ENCODE measurements at places on chromosomes 5 and 9.

DNA sequence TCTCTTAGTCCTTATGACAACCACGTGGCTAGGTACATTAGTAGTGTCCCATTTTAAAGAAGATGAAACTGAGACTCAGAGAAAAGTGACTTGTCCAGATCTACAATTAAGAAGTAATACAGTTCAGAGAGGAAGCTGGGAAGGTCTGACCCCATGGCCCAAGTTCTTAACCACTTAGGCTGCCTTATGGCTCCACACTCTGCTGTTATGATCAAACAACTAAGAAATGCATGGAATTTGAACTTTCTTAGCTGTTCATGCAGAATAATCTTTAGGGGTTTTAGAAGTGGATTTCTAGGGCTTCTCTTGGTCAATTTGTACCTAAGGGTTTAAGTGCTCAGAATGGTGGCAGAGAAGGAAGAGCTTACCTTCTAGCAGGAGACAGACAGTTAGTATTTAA, 128.0 kb upstream of the MSX2 start:
- DNase-seq = no peak

DNA sequence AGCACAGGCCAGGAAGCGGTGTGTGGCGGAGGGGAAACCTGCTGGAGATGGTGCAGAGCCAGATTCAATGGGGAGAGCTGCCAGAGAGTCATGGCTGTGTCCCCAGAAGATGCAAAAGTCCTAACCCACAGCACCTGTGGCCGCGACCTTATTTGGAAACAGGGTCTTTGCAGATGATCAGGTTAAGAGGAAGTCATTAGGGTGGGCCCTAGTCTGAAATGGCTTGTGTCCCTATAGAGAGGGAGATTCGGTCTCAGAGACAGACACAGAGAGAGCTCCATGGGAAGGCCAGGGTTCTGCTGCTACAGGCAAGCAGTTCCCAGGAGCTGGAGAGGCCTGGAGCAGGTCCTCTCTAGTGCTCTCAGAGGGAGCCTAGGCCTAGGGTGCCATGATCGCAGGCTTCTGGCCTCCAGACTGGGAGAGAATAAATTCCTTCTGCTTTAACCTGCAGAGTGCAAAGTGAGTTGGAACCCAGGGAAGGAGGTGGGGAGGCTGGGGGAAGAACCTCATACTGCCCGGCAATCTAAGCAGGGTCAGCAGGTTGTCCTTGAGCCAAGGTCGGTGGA, 1.9 kb upstream of the LPCAT1 start:
- no peak for DNase-seq

DNA sequence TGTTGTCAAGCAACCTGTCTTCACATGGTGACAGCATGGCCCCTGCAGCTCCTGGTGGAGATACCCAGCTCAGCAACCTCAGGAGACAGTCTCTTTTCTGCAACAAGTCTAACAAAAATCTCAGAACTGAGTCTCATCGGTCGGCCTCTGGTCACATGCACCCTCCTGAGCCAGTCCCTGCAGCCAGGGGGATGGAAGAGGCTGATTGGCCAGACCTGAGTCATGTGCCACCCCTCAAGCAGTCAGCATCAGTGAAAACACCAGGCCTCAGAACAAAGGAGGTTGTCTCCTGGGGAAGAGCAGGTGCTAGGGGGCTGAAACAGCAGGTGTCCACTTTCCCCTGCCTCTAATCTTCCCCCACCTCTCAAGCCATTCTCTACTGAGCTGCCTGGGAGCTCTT, 54.4 kb downstream of the SMIM23 start:
- DNase-seq = no peak

- DNase-seq = no peak
Measured at GRCh38 chr5:73796164-73797131, 170.5 kb downstream of the ARHGEF28 start.

DNA sequence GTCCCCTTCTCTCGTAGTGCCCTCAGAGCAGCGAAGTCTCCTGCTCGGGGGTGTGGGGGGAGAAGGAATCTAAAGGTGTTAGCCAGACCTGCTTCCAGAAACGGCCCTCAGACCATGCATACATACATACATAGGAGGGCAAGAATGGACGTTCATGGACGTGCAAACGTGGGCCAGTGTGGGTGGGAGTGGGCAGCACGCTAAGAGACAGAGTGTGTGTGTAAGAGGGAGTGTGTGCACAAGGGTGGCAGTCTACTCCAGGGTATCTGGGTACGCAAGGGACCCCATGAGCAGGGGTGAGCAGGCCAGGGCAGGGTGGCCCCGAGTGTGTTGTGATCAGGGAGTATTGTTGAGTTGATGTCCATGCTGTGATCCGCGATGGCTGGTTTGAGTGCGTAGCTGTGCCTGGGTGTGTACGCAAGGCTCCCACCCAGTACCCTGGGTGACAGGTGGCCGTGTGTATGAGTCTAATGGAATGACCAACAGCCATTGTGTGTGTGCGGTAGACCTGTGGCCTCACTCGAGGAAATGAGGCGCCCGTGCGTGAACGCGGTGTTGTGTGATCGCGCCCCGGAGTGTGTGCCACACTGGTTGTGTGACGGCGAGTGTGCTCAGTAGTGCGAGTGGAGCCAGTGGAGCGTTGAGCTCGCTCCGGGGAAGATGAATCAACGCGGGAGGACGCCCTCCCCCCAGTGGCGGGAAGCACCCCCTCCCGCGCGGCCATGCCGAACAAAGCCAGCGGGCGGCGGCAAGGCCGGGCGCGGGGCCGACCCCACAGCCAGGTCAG, 826 bp downstream of the GPRIN1 start:
- DNase-seq = no peak

GRCh38 chr9:110330484-110331105, 7.1 kb downstream of the TXNDC8 start:
- no peak for DNase-seq

All from activated CD4-positive, alpha-beta T cell treated with anti-CD3 and anti-CD28 coated beads for 1 hour (primary cell).